ENCODE measurements at places on chromosomes 13 and 19.

GRCh38 chr19:17512574-17512939, 1.1 kb downstream of the PGLS start:
- no peak for DNase-seq

DNA sequence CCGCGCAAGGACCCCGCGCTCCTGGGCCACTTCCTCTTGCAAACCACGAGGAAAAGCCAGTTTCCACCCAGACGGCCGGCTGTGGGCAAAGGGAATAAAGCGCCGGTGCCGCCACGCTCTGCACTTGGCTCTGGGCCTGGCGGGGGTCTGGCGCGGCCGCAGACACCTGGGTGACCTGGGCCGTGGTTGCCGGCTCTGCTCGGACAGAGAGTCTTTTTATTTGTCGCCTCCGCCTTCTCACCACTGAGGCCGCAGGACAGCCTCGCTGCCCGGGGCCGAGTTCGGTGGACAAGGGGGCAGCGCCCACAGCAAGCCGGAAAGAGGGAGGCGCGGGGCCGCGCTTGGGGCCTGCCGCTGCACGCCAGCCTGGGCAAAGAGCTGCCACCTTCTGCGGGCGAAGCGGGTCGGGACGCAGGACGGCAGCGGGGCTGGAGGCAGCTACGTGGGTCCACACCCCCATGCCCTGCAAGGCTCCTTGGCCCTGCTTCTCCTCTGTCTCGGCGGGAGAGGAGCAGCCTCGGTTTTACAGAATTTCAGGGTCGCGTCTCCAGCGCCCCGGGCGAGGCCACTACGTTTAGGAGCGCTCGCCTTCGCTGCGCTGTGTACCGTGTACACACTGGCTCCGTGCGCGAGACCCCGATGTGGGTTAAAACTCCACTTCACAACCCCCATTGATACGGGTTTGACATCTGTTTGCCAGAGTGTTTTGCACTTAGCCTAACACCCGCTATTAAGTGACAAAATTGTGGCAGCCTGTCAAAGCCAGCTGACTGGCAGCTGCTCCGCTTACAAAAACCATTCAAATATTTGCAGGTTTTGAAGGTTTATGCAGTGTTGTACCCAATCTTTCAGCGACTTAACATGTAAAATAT, 13.0 kb upstream of the SOX1 start:
- DNase-seq = no peak

DNA sequence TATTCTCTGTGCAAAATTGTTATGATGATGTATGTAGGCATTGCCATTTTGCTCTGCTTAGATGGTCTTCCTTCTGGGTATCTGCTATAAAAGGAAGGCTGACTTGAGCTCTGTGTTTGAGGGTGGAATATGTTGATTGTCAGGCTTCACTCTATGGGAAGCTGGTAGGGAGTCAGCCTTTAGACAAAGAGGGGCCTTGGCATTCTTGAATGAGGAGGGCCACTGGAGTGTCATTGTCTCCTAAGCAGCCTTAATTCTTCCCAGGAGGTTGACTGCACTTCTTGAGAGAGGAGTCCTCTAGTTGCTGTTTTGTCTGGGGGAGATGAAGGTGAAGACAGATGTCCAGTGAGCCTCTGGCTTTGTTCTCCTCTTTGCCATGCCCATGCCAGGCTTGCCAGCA, 266.8 kb downstream of the KCNRG start:
- no peak for DNase-seq

DNA sequence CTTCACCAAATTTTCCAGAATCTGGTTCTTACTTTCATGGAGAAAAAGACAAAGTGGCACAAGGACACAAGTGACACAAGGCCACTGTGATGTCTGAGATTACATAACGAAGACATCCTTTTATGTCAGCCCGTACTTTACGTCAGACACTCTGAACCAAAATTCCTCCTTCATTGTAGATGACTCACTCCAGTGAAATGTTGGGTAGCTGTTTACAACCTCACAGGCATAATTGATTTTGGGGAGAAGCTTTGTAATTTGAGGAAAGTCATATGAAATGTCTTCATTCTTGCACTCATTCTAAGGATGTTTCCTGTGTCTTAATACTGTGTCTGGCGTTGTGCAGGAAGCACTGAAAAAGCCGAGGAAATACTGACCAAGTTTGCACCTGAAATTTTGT, 20.0 kb upstream of the LGALS14 start:
- no peak for DNase-seq

GRCh38 chr19:1923319-1923718, 17.7 kb upstream of the CSNK1G2 start:
- DNase-seq = no peak

DNA sequence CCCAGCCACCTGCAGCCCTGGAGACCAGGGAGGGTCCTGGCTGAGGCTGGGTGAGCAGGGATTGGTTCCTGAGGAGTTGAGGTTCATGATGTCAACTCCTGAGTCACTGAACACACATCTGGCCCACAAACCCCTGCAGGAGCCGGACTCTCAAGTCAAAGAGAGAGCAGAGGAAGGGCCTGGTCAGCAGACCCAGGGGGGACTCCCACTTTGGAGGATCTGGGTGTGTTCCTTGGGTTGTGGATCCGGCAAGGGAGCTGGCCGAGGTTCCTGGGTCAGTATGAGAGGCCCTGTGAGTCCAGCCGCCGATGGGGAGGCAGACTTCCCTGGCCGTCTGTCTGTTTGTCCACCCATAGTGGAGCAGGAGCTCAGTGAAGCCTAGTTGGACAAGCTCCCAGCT, 4.0 kb downstream of the SLC7A10 start:
- no peak for DNase-seq

DNA sequence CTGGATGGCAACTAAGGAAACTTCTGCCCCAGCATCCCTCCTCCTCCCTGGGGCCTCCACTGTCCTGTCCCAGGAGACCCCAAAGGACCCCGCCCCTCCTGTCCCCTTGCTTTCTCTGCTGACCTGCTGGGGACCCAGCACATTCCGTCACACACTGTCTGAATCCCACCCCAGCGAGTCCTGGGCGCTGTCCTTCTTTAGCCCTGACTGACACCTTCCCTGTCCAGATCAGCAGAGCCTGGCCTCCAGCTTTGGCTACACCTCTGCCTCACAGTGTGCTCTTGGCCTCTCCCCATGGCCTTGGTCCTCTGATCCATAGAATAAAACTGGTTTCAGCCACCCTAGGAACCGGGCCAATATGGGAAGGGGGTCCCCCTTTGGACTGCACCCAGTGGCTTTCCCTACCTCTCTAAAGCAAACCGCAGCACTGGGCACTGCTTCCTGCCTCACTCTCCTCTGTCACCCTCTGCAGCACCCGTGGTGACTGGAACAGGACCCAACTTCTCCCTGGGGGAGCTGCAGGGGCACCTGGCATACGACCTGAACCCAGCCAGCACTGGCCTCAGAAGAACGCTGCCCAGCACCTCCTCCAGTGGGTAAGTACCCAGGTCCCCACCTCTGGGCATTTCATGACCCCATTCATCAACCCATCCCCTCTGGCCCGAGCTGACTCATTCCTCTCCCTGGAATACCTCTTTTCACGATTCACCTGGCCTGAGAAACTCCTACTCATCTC, 46.4 kb downstream of the SMIM24 start:
- DNase-seq = no peak

DNA sequence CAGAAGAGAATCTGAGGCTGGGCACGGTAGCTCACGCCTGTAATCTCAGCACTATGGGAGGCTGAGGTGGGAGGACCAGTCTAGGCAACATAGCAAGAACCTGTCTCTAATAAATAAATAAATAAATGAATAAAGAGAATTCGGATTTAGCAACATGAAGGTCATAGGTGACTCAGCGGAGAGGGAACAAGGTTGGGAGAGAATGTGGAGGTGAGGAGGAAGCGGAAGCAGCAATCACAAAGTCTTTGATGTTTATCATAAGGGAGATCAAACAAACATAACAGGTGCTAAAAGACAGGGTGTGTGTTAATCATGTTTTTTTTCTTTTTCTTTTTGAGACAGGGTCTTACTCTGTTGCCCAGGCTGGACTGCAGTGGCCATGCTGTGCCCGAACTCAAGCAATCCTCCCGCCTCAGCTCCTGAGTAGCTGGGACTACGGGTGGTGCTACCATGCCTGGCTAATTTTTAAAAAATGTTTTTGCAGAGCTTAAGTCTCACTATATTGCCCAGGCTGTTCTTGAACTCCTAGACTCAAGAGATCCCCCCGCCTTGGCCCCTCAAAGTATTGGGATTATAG, 16.3 kb downstream of the PBX4 start:
- DNase-seq = no peak

DNA sequence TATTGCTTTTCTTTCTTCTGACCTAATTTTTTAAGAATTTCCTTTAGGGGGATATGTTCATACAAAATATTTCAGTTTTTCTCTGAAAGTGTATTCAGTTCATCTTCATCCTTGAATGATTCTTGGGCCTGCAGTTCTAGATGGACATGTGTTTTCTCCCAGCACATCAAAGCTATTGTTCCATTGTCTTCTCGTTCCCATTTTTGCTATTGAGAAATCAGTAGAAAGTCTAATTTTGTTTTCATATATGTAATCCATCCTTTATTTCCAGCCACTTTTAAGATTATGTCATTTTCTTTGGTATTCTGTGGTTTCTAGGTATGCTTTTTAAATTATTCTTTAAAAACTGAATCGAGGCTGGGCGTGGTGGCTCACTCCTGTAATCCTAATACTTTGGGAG, 15.8 kb upstream of the GRAMD1A start:
- no peak for DNase-seq

- no peak for DNase-seq
These were observed 1.1 kb upstream of the MAST1 start for GRCh38 chr19:12837225-12837624.

- no peak for DNase-seq
These were observed 14.9 kb downstream of the PLA2G4C start for GRCh38 chr19:48095612-48096175.

GRCh38 chr19:50417111-50418081, 1.3 kb upstream of the SPIB start:
- DNase-seq = no peak

- no peak for DNase-seq
These were observed 184.7 kb downstream of the COG6 start for GRCh38 chr13:39840201-39840600.

DNA sequence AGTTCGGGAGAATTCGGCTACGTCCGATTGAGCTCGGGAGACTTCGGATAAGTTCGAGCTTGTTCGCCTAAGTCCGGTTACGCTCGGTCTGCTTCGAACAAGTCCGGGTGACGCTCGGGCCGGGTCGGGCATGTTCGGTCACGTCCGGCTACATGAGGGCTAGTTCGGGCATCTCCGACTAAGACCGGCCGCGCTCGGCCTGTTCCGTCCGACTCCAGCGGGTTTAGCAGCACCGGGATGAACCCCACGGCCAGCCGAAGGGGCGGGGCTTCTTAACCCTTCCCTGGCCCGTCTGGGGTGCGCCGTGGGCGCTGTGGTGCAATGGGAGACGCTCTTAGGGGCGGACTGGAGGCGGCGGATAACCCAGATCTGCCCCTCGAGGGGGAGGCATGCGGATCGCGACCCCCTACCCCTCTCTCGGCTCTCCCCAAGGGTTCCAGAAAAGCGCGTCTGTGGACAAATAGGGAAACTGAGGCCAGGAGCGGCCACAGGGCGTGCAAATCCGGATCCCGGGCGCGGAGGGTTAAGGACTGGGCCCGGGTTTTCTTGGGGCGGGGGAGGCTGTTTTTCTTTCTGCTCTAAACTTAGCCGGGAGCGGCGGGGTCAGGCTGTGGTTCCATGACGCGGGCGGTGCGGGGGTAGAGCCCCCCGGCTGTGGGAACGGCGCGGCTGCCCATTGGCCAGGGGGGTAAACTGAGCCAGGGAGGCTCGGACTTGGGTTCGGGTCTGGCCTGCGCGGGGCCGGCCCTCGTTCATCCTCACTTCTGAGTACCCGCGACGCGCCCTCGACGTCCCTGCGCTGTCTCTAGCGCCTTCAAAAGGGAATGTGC, 1.5 kb downstream of the PDE4C start:
- peak; percentile 71 for DNase-seq

DNA sequence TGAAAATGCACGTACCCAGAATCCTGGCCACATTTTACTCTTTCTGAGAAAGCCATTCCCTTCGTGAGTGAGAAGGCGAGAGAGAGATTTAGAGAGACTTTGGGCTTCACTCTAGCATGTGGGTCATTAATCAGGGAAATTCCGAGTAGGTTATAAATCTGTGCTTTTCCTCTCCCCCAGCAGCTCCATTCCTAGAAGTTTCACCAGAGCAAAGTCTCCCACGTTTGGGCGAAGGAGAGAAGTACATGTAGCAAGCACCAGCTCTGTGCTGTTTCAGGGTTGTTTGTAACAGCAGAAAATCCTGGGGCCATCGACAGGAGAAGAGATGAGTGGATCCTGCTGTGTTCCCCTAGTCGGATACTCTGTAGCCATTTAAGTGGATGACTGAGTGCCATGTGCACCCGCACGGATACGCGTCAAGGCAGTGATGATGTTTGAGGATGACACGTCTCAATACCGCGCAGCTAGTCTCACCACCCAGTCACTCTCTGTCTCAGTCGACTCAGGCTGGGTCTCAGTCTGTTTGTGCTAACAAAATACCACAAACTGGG, 131.8 kb upstream of the PEG3 start:
- DNase-seq = no peak

- no peak for DNase-seq
These were observed 1095.8 kb downstream of the UQCRFS1 start for GRCh38 chr19:28117143-28117542.

- DNase-seq = no peak
These were observed 9.4 kb upstream of the KBTBD7 start for GRCh38 chr13:41203810-41204209.

GRCh38 chr19:8665468-8666213, 33.0 kb downstream of the ACTL9 start:
- no peak for DNase-seq

- no peak for DNase-seq
These were observed 9.1 kb downstream of the GPR183 start for GRCh38 chr13:99298056-99298455.

DNA sequence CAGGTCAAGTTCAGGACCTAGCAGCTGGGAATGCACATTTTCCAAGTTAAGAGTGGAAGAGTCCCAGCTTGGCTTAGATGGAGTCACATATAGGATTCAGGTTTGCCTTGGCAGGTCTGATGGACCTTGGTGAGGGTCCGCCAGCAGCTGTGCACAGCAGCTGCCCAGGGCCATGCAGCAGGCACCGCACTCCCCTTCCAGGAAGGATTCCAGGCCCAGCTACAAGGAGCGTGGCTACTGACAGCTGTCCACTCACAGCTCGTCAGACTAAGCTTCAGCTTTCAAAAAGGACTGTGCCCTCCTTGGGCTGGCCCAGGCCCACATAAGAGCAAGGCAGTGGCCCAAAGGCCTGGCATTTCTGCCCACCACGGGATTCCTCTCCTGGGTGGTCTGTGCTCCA, 68.4 kb downstream of the ALOX5AP start:
- no peak for DNase-seq

- DNase-seq = no peak
These were observed 210.9 kb upstream of the SPRY2 start for GRCh38 chr13:80551650-80552497.

GRCh38 chr13:30082391-30082790, 225.0 kb downstream of the KATNAL1 start:
- DNase-seq = no peak

DNA sequence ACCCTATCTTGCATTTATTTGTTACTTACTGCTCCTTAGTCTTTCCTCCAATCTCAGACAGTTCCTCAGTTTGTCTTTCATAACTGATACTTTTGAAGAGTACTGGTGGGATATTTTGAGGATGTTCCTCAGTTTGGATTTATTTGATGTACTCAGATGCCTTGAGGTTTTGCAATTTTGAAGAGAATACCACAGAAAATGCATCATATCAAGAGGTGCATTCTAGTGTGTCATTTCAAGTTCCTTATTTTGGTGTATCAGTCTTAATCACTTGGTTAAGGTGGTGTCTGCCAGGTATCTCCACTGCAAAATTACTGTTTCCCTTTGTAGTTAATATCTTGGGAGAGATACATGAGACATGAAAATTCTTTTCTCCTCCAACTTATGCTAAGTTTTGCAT, 75.1 kb downstream of the URI1 start:
- no peak for DNase-seq

- no peak for DNase-seq
These were observed 75.0 kb downstream of the TEX26 start for GRCh38 chr13:31007417-31007816.
